ENCODE measurements at places on chromosomes 3 and 15. TPM values are rescaled to one million over a fixed set of nuclear protein-coding genes. Genes with fewer than 3 reads are reported as not detected.

Gene ALG3
- 25.3 TPM for total RNA-seq

Gene UQCC5
- total RNA-seq, result 20.4 TPM

Gene CHAC1
- total RNA-seq, result 16.9 TPM

Gene TMIE
- total RNA-seq, result not detected

Gene MORC1
- not detected for total RNA-seq

Gene RHCG
- total RNA-seq, result not detected

Gene SNTN
- not detected for total RNA-seq

Gene SLC27A2
- total RNA-seq, result not detected

Gene UROC1
- not detected for total RNA-seq

Gene CD96
- total RNA-seq, result not detected

Gene KLHDC8B
- 58.7 TPM for total RNA-seq

Gene STRC
- 0.17 TPM for total RNA-seq

Gene PPP2R3A
- total RNA-seq, result 16.7 TPM

Gene CYP1A2
- total RNA-seq, result not detected

Gene NLGN1
- 3.3 TPM for total RNA-seq

Gene HAPLN3
- 0.87 TPM for total RNA-seq

Gene ZNF860
- total RNA-seq, result 1.0 TPM

Gene SI
- total RNA-seq, result not detected

Gene LINGO1
- total RNA-seq, result not detected

Gene VPS8
- total RNA-seq, result 76.7 TPM

Gene OXSR1
- 34.3 TPM for total RNA-seq

Gene SCN5A
- 0.29 TPM for total RNA-seq

Gene MKRN3
- 3.0 TPM for total RNA-seq

Gene A4GNT
- not detected for total RNA-seq

Gene SCAPER
- total RNA-seq, result 8.9 TPM

Gene RBMS3
- total RNA-seq, result 48.0 TPM

Gene DOCK3
- 0.29 TPM for total RNA-seq

Gene SPSB4
- total RNA-seq, result not detected

Gene SERPINI2
- total RNA-seq, result not detected

Gene DLEC1
- total RNA-seq, result under 0.01 TPM

Gene ELL3
- total RNA-seq, result 3.3 TPM

Gene SAMMSON
- total RNA-seq, result not detected

Gene ECT2
- total RNA-seq, result 15.9 TPM

Gene DAZL
- not detected for total RNA-seq

Gene KCNMB3
- 0.50 TPM for total RNA-seq

Gene SOX2
- total RNA-seq, result not detected

Gene RYR3
- total RNA-seq, result not detected

Gene P2RY13
- total RNA-seq, result not detected

Gene PRR20G
- not detected for total RNA-seq

Gene PLA2G4E
- under 0.01 TPM for total RNA-seq

Gene BCHE
- 11.1 TPM for total RNA-seq

Gene LDHAL6B
- total RNA-seq, result not detected

Gene FAM131A
- total RNA-seq, result 33.4 TPM

Gene EFCC1
- not detected for total RNA-seq

Gene RHO
- not detected for total RNA-seq

Gene GOLGA6L7
- total RNA-seq, result not detected

Gene TRIM42
- not detected for total RNA-seq

Gene OCA2
- total RNA-seq, result not detected

Gene FHIT
- total RNA-seq, result 2.5 TPM

Gene PIGX
- total RNA-seq, result 10.6 TPM

Gene DUOX1
- total RNA-seq, result under 0.01 TPM

Gene EOMES
- total RNA-seq, result not detected

Gene CYP1A1
- total RNA-seq, result not detected

Gene KNSTRN
- 81.2 TPM for total RNA-seq

Gene ILDR1
- not detected for total RNA-seq

Gene ITGA11
- total RNA-seq, result 8.6 TPM

Gene ALDH1L1
- not detected for total RNA-seq

Gene GMNC
- under 0.01 TPM for total RNA-seq
